Stimulated activated CD4-positive, alpha-beta T cell treated with anti-CD3 and anti-CD28 coated beads, Interleukin-1b, Interleukin-23, amount 100 ng/mL, for 1 hour (primary cell): ENCODE measurements at places on chromosomes 1 and 21.

DNA sequence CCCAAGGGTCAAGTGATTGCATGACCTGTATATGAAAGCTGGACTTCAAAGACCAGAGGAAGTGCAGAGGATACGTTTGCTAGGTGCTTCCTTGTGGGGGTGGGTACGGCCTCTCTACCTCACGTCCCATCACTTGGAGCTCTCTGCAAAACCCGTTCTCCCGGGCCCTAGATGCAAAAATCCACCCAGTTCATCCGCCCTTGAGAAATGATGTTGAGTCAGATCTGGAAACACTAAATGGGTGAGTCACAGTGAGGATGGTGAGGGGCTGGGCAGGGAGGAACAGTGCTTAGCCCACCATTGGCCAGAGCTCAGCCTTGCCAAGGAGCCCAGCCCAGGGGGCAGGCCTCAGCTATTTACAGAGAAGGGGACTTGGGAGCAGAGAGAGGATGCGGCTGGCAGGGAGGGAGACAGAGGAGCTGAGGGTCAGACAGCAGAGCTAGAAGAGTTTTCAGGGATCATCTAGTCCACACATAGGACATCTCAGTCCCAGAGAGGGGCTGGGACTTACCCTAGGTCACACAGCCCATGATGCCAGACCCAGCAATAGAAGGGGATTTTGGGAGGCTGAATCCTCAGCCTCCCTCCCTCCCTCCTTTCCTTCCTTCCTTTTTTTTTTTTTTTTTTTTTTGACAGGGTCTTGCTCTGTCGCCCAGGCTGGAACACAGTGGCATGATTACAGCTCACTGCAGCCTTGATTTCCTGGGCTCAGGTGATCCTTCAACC lies 14.6 kb downstream of the ARHGEF10L start:
- no peak for DNase-seq

- no peak for DNase-seq
These were observed 159.0 kb upstream of the GALNT2 start for GRCh38 chr1:229907884-229908638.

- no peak for DNase-seq
These were observed 23.1 kb upstream of the TOR3A start for GRCh38 chr1:179058487-179059483.

DNA sequence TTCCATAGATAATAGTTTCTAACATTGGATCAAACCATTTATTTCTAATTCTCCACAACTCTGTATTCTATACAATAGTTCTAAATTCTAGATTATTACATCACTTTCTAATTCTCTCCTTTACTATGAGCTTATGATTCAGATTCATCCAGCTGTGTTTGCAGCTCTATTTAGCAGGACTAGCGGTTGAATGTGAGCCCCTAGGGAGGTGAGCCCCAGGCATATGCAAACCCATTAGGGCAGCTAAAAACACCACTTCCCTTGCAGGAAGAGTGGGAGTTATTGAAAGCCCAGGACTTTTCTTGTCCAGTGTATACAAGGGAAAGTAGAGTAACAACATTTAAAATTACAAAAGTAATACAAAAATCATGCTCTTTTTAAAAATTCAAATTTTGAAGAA lies 56.9 kb downstream of the KRTAP19-8 start:
- DNase-seq: no peak

GRCh38 chr21:43812139-43812821 lies 22.9 kb downstream of the RRP1 start:
- DNase-seq: no peak

GRCh38 chr1:118988186-118989005 lies at the start of gene TBX15:
TSS of gene TBX15 (minus strand) at chr1:118988343. CDS start at chr1:118987795, 548 bp downstream.
- DNase-seq: no peak

GRCh38 chr1:73194965-73195364 lies 912.6 kb upstream of the NEGR1 start:
- no peak for DNase-seq

DNA sequence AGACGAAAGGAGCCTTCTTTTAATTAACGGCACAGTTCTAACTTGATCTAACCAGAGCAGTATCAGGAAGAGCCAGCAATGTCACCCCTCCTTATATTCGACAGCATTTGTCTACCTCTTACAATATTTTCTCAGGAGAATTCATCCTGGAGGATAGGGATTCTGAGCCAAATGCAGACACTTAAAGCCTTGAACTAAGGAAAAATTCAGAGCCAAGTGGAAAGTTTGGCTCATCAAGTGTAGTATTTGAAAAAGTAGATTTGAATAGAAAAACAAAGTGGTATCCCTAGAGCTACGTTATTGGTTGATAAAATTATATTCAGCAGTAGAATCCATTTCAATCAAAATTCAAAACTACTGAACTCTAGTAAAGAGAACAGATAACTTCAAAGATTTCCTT lies 732.0 kb upstream of the ADGRL2 start:
- DNase-seq: no peak

- DNase-seq: peak; percentile 90
These were observed 53.8 kb downstream of the IER5 start for GRCh38 chr1:181142096-181142958.
